ENCODE measurements at places on chromosomes 13 and 19.

- no peak for DNase-seq
These were observed 5.2 kb downstream of the MIDN start for GRCh38 chr19:1253514-1254080.

- no peak for DNase-seq
These were observed 1.5 kb downstream of the ILF3 start for GRCh38 chr19:10655457-10656312.

- no peak for DNase-seq
These were observed 173.8 kb upstream of the SOX21 start for GRCh38 chr13:94886191-94886590.

GRCh38 chr13:50577806-50578205, 265.7 kb downstream of the DLEU7 start:
- DNase-seq, result no peak

GRCh38 chr19:35000647-35001501, 751 bp downstream of the GRAMD1A start:
- DNase-seq, result no peak

GRCh38 chr13:60230593-60230992, 66.9 kb upstream of the DIAPH3 start:
- no peak for DNase-seq

- DNase-seq, result peak; percentile 46
These were observed 14.8 kb downstream of the OPA3 start for GRCh38 chr19:45569619-45570421.

- no peak for DNase-seq
These were observed at the start of gene HOOK2 for GRCh38 chr19:12774588-12775555. TSS of gene HOOK2 (minus strand) at chr19:12775552. CDS start at chr19:12775449, 103 bp downstream.
